Neural crest cell (in vitro differentiated cells): ENCODE measurements at places on chromosomes 16 and 17.

DNA sequence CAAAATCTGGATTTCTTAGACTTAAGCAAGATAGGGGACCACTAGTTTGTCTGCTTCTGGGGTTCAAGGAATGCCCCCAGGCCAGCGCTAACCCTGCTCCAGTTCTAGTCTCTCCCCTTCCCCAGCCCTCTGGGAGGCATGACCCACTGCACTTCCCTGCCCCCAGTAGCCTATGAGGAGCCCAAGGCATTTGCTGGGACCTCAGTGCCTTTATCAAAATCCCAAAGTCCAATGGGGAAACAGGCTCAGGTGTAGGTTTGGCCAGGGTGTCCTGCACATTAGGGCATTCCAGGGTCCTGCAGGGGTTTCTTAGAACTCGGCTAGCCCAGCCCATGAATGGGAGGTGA, 1.2 kb downstream of the IL4R start:
- DNase-seq: no peak
- peaks cover 9% of the 10 kb centered on the region for H3K4me1 ChIP-seq
- no peaks in the 10 kb centered on the region for H3K36me3 ChIP-seq
- peak overlapping the region; percentile 92 for H3K4me3 ChIP-seq

DNA sequence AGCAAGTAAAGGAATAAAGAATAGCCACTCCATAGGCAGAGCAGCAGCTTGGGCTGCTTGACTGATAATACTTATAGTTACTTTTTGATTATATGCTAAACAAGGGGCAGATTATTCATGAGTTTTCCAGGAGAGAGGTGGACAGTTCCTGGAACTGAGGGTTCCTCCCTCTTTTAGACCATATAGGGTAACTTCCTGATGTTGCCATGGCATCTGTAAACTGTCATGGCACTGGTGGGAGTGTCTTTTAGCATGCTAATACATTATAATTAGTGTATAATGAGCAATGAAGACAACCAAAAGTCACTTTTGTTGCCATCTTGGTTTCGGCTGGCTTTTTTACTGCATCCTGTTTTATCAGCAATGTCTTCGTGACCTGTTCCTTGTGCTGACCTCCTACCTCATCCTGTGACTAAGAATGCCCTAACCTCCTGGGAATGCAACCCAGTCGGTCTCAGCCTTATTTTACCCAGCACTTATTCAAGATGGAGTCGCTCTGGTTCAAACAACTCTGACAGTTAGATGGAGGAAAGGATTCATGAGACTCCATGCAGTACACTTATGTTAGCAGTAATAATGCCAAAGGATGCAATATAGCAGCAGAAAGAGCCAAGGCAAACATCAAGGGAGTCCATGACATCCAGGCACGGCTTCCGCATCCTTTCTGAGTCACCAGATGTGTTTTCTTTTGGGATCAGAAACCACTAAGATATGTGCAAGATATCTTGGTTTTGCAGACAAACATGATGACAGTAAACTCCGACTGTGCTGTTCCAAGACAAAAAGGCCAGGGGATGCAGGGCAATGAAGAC, 55.8 kb upstream of the B4GALNT2 start:
- no peaks in the 10 kb centered on the region for H3K4me1 ChIP-seq
- H3K27me3 ChIP-seq: peaks cover 40% of the 10 kb centered on the region
- H3K4me3 ChIP-seq: no peak overlapping the region

GRCh38 chr16:2514333-2515179, 804 bp downstream of the ATP6V0C start:
- peak overlapping the region; percentile 90 for H3K27ac ChIP-seq
- H3K36me3 ChIP-seq: no peaks in the 10 kb centered on the region
- H3K4me3 ChIP-seq: peak overlapping the region; percentile 96
- H3K27me3 ChIP-seq: peaks cover 1% of the 10 kb centered on the region
- DNase-seq: no peak

- H3K27ac ChIP-seq: no peak overlapping the region
- DNase-seq: no peak
- no peaks in the 10 kb centered on the region for H3K27me3 ChIP-seq
- H3K4me3 ChIP-seq: no peak overlapping the region
- H3K36me3 ChIP-seq: peaks cover 5% of the 10 kb centered on the region
- peaks cover 4% of the 10 kb centered on the region for H3K4me1 ChIP-seq
Measured at GRCh38 chr16:66383551-66383950, 17.1 kb downstream of the CDH5 start.

DNA sequence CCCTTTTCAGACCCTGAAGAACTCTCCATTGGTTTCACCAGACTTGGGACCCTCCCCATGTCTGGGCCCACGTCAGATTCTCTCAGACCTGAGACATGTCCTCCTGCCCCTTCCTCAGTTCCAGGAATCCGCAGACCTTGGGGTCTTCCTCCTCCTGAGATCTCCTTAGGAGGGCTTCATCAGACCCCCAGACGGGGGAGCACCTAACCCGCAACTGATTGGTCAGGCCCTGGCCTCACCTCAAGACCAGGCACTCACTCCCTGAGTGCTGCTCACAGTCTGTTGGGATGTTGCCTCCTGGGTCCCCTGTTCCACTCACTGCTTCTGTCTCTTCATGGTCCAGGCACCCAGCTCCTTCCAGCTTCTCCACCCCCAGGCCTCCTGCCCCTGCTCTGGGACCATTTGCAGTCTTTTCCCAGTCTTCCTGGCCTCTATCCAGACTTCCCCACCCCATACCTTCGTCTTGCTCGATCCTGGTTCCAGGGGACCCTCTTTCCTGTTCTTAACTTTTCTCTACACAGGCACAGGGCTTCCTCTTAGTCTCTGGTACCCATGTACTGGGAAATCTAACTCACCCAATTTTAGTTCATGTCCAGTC, 1.2 kb downstream of the GID4 start:
- no peak for DNase-seq
- peaks cover 51% of the 10 kb centered on the region for H3K4me1 ChIP-seq
- H3K27ac ChIP-seq: peak overlapping the region; percentile 72

- H3K4me3 ChIP-seq: peak overlapping the region; percentile 95
- H3K27me3 ChIP-seq: no peaks in the 10 kb centered on the region
- peaks cover 8% of the 10 kb centered on the region for H3K36me3 ChIP-seq
- H3K27ac ChIP-seq: peak overlapping the region; percentile 90
- DNase-seq: no peak
Measured at GRCh38 chr17:67364847-67365737, 1.3 kb downstream of the PSMD12 start.

- no peaks in the 10 kb centered on the region for H3K4me1 ChIP-seq
- H3K36me3 ChIP-seq: no peaks in the 10 kb centered on the region
- peaks cover 99% of the 10 kb centered on the region for H3K27me3 ChIP-seq
- no peak for DNase-seq
- H3K27ac ChIP-seq: no peak overlapping the region
Measured at GRCh38 chr16:56643080-56643778, 4.8 kb downstream of the MT1A start.

- peaks cover 5% of the 10 kb centered on the region for H3K27me3 ChIP-seq
- peaks cover 9% of the 10 kb centered on the region for H3K4me1 ChIP-seq
- H3K27ac ChIP-seq: no peak overlapping the region
- H3K4me3 ChIP-seq: no peak overlapping the region
- peaks cover 2% of the 10 kb centered on the region for H3K36me3 ChIP-seq
Measured at GRCh38 chr17:44990994-44991393, 22.9 kb upstream of the C1QL1 start.

- no peaks in the 10 kb centered on the region for H3K36me3 ChIP-seq
- no peak overlapping the region for H3K27ac ChIP-seq
- H3K4me3 ChIP-seq: no peak overlapping the region
- H3K27me3 ChIP-seq: peaks cover 3% of the 10 kb centered on the region
Measured at GRCh38 chr16:12416136-12416787, 387.4 kb downstream of the CPPED1 start.
